ENCODE measurements at places on chromosomes 12 and 14.

GRCh38 chr14:75293920-75294648 is 15.5 kb downstream of the FOS start:
- peak; percentile 87 for DNase-seq

- DNase-seq = no peak
Measured at GRCh38 chr12:18992336-18992735, 137.2 kb upstream of the PLEKHA5 start.

- DNase-seq = no peak
Measured at GRCh38 chr12:24378548-24379407, 429.3 kb upstream of the SOX5 start.

DNA sequence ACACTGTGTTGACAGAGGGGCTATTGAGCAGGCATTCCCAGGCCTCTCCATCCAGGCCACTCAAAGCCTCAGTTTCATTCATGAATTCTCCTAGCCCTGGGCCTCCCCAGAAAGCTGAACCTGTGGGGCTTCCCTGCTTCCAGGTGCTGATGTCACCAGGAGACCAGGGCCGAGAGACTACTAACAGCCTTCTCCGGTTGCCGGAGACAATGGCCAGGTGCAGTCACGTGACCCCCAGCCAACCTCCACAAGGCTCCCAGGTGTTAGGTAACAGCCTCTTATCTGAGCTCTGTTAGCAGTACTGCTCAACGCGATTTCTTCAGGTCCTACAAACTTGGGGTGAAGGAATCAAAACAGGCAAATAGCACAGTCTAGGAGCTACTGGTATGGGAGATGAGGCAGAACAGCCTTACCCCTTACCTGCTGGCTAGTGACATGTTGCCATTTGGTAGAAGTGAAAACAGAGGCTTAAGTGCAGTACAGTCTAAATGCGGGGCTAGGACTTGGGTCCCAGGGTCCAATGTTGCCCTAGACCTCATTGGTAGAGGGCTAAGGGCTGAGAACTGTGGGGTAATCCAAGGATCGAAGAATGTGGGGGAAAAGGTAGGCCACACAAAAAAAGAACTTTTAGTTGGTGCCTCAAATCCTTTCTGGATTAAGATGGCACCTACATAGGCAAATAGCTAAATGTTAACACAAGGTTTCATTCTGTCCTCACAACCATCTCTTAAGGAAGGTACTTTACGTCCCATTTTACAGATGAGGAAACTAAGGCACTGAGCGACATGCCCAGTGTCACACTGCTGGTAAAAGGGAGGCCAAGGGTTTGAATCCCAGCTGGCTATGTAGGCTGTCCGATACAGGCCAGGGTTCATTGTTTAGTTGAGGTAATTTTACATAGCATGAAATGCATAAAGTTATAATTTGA is 3.8 kb downstream of the CCDC88C start:
- DNase-seq = no peak

Measured in kidney epithelial cell (primary cell).